ENCODE measurements at places on chromosomes 1 and 21. TPM values are rescaled to one million over a fixed set of nuclear protein-coding genes. Genes with fewer than 3 reads are reported as not detected.

The RPS27 gene
- total RNA-seq, result 2,076 TPM

The MMP23B gene
- 1.7 TPM for total RNA-seq

The ANKRD45 gene
- total RNA-seq, result 3.2 TPM

The C1orf185 gene
- total RNA-seq, result not detected

The CLCA2 gene
- total RNA-seq, result not detected

The RAB7B gene
- 4.4 TPM for total RNA-seq

The BARHL2 gene
- total RNA-seq, result not detected

GRCh38 chr21:33293811-33294216 lies 27.6 kb downstream of the IL10RB start:
- no peak for DNase-seq
- H3K36me3 ChIP-seq, result peaks cover 6% of the 10 kb centered on the region
- no peaks in the 10 kb centered on the region for H3K27me3 ChIP-seq
- H3K4me1 ChIP-seq, result peaks cover 2% of the 10 kb centered on the region

DNA sequence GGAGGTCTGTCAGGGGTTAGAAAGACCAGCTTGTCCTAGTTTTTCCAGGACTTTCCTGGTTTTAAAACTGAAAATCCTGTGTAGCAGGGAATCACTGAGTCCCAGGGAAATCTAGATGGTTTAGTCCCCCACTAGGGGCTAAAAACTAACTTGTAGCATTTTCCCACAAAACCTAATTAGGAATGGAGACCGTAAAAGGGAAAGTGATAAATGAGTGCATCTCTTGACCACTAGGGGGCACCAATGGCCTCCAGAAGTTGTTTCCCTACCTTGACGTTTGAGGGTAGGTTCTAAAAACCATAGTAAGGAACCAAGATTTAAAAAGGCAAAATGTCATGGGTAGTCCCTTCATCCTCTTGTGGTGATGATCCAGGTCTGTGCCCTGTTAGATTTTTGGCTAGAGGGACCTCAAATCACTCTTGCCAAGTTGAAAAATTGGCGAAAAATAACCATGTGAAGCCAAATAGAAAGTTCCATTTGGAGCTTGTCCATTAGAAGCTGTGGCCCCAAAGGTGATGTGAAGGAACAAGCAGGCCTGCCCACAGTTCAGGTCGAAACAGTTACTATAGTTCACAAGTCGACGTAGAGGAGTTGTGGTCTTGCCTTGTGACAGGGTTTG lies 24.5 kb downstream of the CLIC6 start:
- peaks cover 37% of the 10 kb centered on the region for H3K4me1 ChIP-seq
- DNase-seq, result peak; percentile 23
- H3K27ac ChIP-seq, result no peak overlapping the region
- no peaks in the 10 kb centered on the region for H3K36me3 ChIP-seq
- peaks cover 7% of the 10 kb centered on the region for H3K27me3 ChIP-seq
- no peak overlapping the region for H3K4me3 ChIP-seq

DNA sequence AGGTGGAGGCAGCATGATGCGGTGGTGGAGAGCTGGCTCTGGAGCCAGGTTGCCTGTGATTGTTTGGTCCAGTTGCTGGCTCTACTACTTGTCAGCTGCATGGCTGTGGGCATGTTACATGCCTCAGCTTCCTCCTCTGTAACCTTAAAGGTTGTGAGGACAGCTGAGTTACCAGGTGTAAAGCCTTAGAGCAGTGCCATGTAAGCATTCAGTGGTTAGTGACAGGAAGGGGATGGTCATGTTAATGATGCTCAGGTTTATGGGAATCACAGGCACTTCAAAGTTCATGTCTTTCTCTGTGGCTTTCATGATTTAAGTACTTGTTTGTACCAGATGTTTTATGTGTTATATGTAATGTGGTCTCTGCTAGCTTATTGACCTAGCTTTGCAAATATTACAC lies 32.6 kb downstream of the PTGFRN start:
- H3K4me3 ChIP-seq, result no peak overlapping the region
- peaks cover 28% of the 10 kb centered on the region for H3K4me1 ChIP-seq
- no peak overlapping the region for H3K27ac ChIP-seq
- DNase-seq, result no peak

- H3K36me3 ChIP-seq, result no peaks in the 10 kb centered on the region
- DNase-seq, result no peak
- no peak overlapping the region for H3K27ac ChIP-seq
These were observed 16.0 kb downstream of the HAO2 start for GRCh38 chr1:119384591-119384990.

- H3K36me3 ChIP-seq, result no peaks in the 10 kb centered on the region
- no peak for DNase-seq
- H3K4me1 ChIP-seq, result no peaks in the 10 kb centered on the region
- no peak overlapping the region for H3K27ac ChIP-seq
- H3K4me3 ChIP-seq, result no peak overlapping the region
These were observed 69.2 kb downstream of the LMX1A start for GRCh38 chr1:165287329-165287728.

GRCh38 chr1:8746554-8746953 lies 70.9 kb downstream of the RERE start:
- H3K27ac ChIP-seq, result no peak overlapping the region
- H3K4me1 ChIP-seq, result no peaks in the 10 kb centered on the region
- H3K36me3 ChIP-seq, result peaks cover under 1% of the 10 kb centered on the region
- DNase-seq, result no peak

- no peaks in the 10 kb centered on the region for H3K36me3 ChIP-seq
- no peaks in the 10 kb centered on the region for H3K27me3 ChIP-seq
- DNase-seq, result no peak
- H3K4me1 ChIP-seq, result no peaks in the 10 kb centered on the region
These were observed 519.2 kb upstream of the ZRANB2 start for GRCh38 chr1:71600023-71600422.

- peak; percentile 49 for DNase-seq
- no peaks in the 10 kb centered on the region for H3K36me3 ChIP-seq
- peaks cover 13% of the 10 kb centered on the region for H3K4me1 ChIP-seq
These were observed 6.0 kb downstream of the CADM3 start for GRCh38 chr1:159177272-159177907.

DNA sequence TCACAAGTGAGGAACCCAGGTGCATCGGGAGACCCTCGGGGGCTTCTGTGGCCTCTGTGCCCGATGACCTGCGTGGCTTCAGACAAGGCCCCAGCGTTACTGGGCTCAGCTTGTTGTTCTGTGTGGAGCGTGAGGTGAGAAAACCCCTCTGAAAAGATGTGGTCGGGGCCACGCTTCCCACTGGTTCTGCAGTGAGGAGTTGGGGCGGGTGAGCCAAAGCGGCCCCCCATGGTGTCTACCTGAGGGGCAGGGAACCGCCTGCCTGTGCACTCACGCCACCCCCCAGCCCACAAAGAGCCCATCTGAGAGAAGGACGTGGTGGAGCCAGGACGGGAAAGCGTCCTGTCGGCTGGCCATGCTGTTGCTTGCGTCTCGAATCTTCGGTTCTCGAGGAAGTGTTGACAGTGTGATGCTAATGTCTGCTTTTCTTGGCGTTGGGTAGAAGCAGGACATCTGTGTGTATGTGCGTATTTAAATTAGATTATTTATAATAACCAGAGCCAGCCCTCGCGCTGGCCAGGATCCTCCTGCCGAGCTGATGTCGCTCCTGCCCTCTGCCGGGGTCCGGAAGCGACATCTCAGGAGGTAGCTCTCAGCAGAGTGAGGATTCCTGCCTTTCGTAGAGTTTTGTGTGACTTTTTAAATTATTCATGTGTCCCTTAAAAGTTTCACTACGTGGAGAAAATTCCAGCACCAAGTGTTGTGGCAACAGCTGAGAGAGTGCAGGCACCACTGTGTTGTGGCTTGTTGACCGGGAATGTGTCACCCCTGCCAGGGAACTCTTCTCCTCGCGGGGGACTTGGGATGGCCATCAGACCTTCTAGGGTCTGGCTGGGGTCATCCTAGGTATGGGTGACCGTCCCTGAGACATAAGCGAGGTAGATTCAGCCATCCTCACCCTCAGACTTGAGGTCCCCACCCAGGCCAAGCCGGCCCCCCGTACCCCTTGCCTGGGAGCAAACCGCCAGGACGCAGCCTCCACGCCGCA lies 15.3 kb downstream of the TMEM201 start:
- no peaks in the 10 kb centered on the region for H3K36me3 ChIP-seq
- H3K4me3 ChIP-seq, result no peak overlapping the region
- DNase-seq, result no peak
- H3K4me1 ChIP-seq, result no peaks in the 10 kb centered on the region

DNA sequence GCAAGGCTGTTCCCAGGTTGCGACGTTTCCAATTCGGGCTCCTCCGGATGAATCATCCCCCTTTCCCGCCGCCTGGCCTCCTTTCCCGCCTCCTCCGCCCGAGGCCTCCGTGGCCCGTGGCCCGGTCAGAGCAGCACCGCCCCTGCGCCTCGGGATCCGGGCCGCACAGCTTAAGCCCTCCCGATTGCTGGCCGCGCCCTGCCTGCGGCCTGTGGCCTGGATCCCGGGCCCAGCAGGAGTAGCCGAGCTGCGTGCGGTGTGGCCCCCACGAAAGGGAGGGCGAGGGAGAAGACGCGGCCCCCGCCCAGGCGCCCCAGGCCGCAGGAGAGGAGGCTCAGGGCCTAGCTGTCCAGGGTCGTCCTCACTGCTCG lies 1.0 kb downstream of the TMEM200B start:
- H3K27me3 ChIP-seq, result peaks cover 50% of the 10 kb centered on the region
- H3K4me1 ChIP-seq, result peaks cover 11% of the 10 kb centered on the region
- peak; percentile 23 for DNase-seq
- H3K4me3 ChIP-seq, result peak overlapping the region; percentile 82

GRCh38 chr1:155080312-155081228 lies 1.9 kb downstream of the EFNA3 start:
- H3K27me3 ChIP-seq, result peaks cover 72% of the 10 kb centered on the region
- DNase-seq, result peak; percentile 57
- no peaks in the 10 kb centered on the region for H3K36me3 ChIP-seq
- peaks cover 51% of the 10 kb centered on the region for H3K4me1 ChIP-seq
- H3K27ac ChIP-seq, result no peak overlapping the region

- H3K36me3 ChIP-seq, result no peaks in the 10 kb centered on the region
- DNase-seq, result peak; percentile 53
- peaks cover 52% of the 10 kb centered on the region for H3K27me3 ChIP-seq
These were observed 173.3 kb upstream of the FOXD3 start for GRCh38 chr1:63148825-63149645.

Measured in neural crest cell (in vitro differentiated cells).